Thoracic aorta (tissue), 2 donors: ENCODE measurements at places on chromosomes 16 and 17. TPM values are rescaled to one million over a fixed set of nuclear protein-coding genes. Genes with fewer than 3 reads are reported as not detected.

DNA sequence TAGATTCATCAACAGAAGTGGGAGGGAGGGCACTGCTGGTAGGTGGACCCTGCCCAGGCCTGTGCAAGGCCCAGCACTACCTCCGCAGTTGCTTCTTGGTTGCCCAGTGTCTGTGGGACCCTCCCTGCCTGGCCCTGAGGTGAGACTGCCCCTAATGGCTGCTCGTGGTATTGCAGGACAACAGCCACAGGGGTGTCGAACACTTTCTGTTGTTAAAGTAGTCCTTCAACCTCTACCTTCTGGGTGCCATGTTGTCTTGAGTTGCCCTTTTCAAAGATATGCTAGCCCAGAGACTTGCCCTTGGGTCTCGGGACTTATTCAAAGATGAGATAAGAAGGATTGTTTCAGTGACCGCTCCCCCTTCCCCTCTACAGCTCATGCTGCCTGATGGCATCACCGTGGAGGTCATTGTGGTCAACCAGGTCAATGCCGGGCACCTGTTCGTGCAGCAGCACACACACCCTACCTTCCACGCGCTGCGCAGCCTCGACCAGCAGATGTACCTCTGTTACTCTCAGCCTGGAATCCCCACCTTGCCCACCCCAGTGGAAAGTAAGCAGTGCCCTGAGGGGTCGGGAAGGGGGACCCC is 29.1 kb downstream of the AKAP1 start:
- no peak for DNase-seq

DNA sequence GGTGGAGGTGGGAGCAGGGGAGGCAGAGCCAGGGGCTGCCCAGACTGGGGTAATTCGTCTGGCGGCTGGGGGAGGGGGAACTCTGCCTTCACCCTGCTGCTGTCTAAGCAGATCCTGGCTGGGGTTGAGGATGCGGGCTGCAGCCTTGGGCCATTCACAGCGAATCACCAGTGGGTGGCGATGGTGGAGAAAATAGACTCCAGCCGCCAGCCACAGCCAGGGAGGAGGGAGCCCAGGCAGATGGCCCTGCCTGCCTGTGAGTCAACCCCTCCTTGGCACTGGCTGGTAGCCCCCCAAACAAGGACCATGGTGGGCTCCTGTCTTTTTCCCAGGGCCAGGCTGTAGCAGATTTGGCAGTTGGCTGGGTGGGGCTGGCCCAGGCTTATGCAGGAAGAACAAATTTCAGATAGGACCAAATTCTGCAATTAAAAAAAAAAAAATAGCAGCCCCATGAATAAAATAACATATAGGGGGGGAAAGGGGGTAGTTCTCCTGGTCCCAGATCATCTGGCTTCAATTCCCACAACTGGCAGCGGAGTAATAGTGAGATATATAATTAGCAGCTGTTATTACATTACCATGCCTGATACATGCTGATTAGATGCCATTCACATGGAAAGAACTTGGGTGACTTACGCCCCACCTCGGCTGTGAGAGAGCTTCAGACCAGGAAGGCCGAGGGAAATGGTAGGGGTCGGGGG is 41.5 kb upstream of the CDH5 start:
- no peak for DNase-seq

DNA sequence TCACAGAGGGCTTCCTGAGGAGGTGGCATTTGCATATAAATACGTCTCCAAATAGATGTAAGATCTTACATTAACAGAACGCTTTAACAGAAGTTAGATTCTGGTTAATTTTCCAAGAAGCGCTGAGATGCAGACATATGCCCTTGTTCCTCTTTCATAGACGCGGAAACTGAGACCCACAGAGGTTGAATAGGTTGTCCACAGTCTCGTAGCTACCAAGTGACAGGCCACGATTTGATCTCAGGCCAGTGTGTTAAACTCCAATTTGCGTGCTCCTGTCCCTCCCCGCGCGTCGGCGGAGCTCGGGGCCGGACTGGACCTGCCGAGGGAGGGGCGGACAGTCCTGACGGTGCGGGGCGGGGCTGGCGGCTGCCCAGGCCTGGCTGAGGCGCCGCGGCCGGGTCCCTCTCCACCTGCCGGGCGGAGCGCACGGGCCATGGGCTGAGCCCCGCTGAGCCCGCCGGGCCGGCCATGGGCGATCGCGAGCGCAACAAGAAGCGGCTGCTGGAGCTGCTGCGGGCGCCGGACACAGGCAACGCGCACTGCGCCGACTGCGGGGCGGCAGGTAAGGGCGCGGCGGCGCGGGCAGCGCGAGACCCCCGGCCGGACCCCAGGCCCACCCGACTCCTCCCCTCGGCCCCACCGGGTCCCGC is at the start of gene ADAP2:
Gene ADAP2 (plus strand): TSS at position 402 of the 653 bp plus-strand sequence. CDS start 70 bp downstream, at position 472.
- DNase-seq: no peak

THAP11 gene
- total RNA-seq: 67.5 TPM

C17orf113 gene
- 0.21 TPM for total RNA-seq

GRCh38 chr17:49952209-49952911 is 16.6 kb upstream of the DLX4 start:
- DNase-seq: peak; percentile 25

PIK3R6 gene
- total RNA-seq: 1.5 TPM

- DNase-seq: no peak
Observed at GRCh38 chr17:15957608-15958307, 12.8 kb downstream of the ADORA2B start.

DNA sequence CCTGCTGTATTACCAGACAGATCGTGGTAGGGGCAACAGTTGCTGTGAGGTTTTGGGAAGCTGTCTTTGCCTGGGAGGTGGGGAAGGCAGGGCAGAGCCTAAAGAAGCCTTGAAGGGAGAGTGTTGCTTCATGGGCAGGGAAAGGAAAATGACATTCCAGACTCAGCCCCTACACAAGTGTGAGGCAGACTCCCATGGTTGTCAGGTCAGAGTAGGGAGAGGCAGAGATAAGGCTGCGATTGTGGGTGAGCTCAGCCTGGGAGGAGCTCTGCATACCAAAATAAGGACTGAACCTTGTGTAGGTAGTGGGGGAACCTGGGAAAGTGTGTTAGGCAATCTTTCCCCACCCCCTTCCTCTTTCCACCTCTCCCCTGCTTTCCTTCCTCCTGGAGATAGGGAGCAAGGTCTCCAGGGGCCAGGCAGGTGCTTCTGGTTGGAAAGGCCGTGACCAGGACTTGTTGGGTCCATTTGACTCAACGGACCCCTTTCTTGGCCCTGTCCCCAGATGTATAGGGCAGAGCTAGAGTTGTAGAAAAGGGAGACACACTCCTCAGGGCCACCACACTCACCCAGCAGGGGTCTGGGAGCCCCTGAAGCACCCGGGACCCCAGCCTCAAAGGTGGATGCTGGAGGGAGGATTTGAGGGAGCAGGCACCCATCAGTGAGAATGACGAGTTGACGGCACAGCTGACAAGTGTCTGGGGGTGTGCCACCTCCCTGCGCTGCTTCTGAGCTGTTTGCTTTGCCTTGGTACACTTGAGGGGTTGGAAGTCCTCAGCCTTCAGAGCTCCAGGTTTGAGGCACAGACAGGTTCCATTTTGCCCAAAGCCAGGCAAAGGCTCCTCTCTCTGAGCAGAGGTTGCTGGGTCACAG is 18.5 kb upstream of the TOB1 start:
- DNase-seq: no peak

GRCh38 chr16:75868636-75869632 is 142.6 kb upstream of the CPHXL start:
- no peak for DNase-seq

- DNase-seq: no peak
Observed at GRCh38 chr17:67151717-67152116, 93.3 kb downstream of the HELZ start.

GRCh38 chr16:7351610-7352510 is 19.2 kb downstream of the RBFOX1 start:
- DNase-seq: no peak

CCDC200 gene
- not detected for total RNA-seq

- DNase-seq: no peak
Observed at GRCh38 chr16:17307504-17307903, 163.3 kb downstream of the XYLT1 start.

TNFSF12 gene
- 98.3 TPM for total RNA-seq

DNA sequence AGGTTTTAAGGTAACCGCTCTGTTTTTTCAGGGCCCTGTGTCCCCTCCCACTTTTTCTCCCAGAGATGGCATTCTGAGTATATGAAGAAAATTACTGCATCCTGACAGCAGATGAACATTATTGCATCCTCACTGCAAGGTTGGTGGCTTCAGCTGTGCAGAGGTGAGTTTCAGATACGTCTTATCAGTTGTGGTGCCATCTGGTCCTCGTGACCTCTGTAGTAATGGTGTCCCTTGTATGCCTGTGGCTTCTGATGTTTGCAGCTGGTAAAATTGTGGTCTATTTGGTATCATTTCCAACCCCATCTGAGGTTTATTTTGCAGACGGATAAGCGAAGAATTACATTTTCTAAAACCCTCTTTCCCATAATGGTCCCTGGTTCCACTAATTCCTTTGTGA is 417.0 kb downstream of the HS3ST3B1 start:
- DNase-seq: no peak

- DNase-seq: no peak
Observed at GRCh38 chr17:77083531-77083930, 57.2 kb upstream of the SEC14L1 start.

HOXB4 gene
- total RNA-seq: 11.5 TPM

SERPINF2 gene
- 5.0 TPM for total RNA-seq

GRCh38 chr17:73561111-73561510 is 83.1 kb downstream of the SDK2 start:
- DNase-seq: no peak

DNA sequence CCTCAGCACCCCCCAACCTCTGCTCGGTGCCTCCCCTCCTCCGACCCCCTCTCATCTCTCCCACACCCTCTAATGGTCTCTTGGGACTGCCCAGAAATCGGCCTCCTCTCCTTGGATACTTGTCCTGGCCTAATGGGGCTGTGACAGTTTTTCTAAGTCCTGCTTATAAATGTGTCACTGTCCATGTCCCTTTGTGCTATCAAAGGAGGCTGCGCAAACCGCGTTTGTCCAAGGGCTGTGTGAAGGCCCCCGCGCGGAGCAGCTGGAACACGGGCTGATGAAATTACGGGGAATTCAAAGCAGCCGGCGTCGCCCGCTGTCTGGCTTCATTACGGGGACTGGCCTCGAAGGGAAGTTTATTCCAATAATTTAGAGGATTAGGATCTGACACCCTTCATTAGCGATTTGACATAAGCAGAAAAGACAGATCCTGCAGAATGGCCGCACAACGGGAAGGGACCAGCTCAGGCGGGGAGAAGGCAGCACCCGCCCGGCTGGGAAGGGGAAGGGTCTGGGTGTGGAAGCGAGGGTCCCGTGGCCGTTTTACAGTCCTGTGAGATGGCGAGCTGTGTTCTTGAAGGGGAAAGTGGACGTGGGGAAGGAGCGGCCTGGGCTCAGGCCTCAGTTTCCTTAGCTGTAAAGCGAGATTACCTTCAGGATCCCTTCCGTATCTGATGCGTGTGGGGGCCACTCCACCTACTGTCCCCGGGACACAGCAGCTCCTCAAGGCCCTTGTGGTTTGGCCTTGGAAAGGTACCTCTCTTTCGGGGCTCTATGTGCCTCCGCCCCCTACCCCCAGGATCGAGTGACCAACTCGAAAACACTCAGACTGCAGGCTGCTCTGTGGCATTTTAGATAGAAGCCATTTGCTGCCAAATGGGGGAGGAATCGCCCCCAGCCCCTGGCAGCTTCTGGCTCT is 1.6 kb upstream of the WFIKKN2 start:
- DNase-seq: no peak
